ENCODE measurements at places on chromosomes 6 and 20.

DNA sequence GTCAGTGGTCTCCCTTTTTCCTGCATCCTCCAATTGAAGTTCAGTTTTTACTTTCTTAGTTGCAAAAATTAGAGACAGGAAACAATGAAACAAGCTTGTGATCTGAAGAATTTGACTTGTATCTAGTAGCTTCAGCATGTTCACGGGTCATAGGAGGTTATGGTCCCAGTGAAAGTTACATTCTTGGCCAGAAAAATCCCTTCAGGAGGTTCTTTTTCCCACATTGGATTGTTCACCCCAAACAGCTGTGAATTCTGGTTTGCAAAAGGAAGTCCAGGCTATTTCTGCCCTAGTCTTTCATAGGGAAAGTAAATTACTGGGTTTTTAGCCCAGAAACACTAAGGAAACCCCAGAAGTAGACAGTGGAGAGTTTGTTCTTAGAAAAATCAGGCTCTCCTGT, 8.1 kb downstream of the ANKS1A start:
- DNase-seq = no peak

GRCh38 chr6:6686748-6687601, 98.5 kb downstream of the LY86 start:
- peak; percentile 96 for DNase-seq

GRCh38 chr6:163764565-163764964, 350.0 kb downstream of the QKI start:
- no peak for DNase-seq

- DNase-seq = no peak
These were observed 88.1 kb downstream of the TNFRSF21 start for GRCh38 chr6:47221565-47221964.

DNA sequence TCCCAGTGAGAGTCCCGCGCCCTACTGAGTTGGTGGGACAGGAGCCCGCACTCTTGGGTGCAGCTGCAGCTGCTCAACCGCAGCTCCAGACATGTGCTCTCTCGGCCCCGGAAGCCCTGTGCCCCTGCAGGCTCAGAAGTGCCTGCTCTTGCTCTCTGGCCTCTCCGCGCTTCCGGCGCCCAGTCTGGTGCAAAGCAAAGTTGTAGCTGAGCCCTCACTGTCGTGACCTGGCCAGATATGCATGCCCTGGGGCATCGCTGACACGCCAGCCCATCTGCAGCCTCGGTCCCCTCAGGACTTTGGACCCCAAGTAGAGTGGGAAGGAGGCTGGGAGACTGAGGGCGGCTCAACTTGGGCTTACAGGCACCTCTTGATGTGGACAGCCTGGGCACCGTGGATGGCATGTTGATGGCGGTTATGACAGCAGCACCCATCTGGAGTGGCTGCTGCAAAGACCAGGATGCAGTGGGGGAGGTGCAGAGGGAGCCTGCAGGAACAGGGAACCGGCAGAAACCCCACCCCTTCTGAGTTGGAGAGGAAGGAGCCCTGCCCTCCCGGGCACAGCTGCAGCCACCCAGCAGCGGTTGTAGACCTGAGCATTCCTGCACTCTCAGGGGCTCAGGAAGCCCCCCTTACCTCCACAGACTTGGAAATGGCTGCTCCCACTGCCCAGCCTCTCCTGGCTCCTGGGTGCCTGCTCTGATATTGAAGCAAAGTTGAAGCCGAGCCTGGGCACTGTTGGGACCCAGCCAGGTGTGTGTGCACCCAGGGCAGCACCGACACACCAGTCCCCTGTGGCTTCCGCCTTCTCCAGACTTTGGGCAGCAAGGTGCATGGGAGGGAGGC, 462.6 kb downstream of the TBC1D32 start:
- no peak for DNase-seq

GRCh38 chr6:153944201-153944600, 94.8 kb upstream of the OPRM1 start:
- DNase-seq = no peak

- DNase-seq = no peak
These were observed 25.3 kb downstream of the BFSP1 start for GRCh38 chr20:17505636-17506517.

DNA sequence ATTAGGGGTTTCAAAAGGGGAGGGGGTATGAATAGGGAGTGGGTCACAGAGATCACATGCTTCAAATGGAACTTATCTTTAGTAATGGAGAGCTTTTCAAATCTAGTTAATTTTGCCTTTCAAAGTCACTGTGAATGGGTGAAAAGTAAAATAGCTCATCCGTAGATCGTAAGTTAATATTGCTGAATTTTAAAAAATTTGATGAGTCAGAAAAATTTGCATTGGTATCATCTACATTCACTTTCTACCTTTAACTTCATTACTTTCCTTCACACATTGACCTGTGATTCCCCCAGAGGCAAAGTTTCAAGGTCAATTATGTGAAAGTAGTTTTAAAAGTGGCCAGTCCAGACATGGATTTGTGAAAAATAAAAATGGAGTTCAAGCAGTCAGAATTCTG, 139.0 kb upstream of the SLC35B3 start:
- no peak for DNase-seq

DNA sequence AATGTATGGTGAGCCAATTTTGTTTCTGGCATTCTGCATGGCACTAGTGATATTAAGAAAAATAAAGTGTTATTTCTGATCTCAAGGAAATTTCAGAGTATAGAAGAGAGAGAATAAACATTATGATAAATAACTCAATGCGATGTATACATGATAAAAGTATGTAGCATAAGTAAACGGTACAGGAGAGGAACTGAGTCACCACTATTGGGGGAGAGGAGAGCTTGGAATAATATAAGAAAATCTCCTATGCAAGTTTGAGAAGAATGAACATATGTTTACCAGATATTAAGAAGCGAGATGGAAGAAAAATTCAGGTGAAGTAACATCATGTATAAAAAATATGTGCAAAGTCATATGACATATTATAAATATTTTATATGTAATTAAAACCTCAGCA, 1230.3 kb upstream of the CITED2 start:
- DNase-seq = no peak

DNA sequence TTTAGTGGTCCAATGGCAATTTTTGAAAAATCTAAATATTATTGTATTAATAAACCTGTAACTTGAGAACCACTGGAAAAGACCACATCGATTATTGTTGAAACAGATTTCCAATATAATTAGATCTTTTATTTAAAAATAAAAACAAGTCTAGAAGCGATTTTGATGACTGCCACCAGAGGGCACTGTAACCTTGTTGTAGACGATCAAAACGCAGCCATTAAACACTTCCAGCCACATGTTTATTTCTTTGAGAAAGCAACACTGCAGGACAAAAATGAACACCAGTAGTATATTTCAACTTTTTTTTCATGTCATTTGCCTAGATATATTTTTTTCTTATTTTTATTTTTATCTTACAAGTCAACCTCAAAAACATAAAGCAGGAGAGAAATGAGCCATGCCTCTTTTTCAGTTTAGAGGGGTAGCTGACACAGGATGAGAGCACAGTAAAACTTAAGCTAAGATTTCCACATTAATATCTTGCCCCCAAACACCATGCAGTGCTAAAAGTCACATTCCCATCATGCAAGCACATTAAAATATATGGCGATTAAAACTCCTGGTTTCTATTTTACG, 115.4 kb downstream of the OPRM1 start:
- DNase-seq = peak; percentile 84

DNA sequence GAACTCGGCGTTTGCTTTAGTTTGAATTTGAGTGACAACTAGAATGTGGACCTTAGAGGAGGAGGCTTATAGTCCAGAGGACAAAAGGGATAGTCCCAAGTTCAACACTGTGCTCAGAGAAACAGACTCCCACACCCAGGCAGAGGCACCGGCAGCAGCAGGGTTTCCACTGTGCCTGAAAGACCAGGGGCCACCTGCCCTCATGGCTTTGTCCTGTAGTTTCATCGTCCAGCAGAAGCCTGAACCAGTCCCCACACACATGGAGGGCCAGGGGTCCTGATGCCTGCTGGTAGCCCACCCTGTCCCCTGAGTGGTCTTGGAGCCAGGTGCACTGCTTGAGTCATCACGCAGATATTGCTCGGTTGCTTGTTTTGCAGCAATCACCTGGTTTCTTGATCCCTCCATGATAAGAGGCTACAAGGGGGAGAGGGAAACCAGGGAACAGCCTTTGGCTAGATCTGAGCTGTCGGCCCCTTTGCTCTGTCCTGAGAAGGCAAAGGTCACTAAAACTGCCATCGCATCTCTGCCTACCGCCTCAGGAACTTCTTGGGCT, 7.2 kb upstream of the ACSS1 start:
- no peak for DNase-seq

DNA sequence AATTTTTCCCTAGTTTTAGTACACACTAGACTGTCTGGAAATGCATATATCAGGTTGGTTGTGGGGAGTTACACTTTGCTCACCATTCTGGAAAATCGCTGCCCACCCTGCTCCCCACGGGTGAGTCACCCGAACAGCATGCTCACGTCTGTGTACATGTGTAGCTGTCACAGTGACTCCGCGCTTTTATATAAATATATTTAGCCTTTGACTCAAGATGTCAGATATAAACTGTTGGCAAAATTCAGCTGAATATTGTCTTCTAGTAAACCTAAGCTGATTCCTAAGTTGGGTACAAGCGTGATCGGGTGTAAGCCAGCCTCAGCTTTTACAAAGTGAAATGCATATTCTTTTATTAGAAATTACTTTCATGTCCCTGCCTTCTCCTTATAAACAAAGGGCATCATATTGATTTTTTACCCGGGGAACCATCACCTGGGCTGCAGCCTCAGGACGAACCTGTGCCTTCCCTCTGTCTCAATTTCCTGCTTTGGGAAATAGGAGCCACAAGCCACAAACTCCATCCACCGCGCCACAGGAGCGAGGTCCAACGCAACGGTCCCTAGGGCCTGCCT, 4.3 kb downstream of the SDCBP2 start:
- DNase-seq = no peak

Measured in LoVo (cell line).